ENCODE measurements at places on chromosomes 11 and 22. TPM values are rescaled to one million over a fixed set of nuclear protein-coding genes. Genes with fewer than 3 reads are reported as not detected.

Gene TRPM5
- total RNA-seq, result not detected

Gene PIWIL4
- total RNA-seq, result 4.6 TPM

Gene ACTN3
- total RNA-seq, result not detected

Gene CXCR5
- total RNA-seq, result not detected

Gene NDUFS8
- total RNA-seq, result 81.6 TPM

Gene PYGM
- total RNA-seq, result 8.8 TPM

Gene EFCAB6
- total RNA-seq, result 1.6 TPM

Gene KIAA1671
- total RNA-seq, result 31.8 TPM

All from smooth muscle cell of the pulmonary artery (primary cell).